Suprapubic skin (tissue), 4 donors: ENCODE measurements at places on chromosomes 4 and X. TPM values are rescaled to one million over a fixed set of nuclear protein-coding genes. Genes with fewer than 3 reads are reported as not detected.
A peak's percentile ranks its signal among the peaks of the same experiment; 100 is the strongest.

The HSFX2 gene
- not detected for total RNA-seq

The XAGE1A gene
- not detected for total RNA-seq

The DIPK2B gene
- total RNA-seq = 4.1 TPM

DNA sequence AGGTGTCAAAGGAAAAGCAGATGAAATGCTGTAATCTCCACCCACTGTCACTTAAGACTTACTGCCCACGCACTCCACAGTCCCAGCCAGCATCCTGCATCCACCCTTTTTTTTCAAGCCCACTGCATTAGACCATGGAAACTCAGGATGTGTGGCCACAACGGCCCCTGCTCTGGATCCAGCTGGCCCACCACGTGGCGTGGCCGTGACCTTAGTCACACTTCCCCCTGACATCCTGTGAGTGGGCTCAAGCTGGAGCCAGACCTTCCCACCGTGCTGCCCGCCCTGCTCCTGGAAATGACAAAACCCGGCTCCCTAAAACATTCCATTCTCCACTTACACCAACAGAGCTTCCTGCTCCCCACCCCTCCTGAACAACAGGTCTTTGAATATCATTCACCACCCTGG, 588.3 kb upstream of the DIPK2B start:
- no peak for DNase-seq

- DNase-seq = peak; percentile 62
These were observed 59.4 kb downstream of the TSC22D3 start for GRCh38 chrX:107716118-107716684.

The AFM gene
- not detected for total RNA-seq

The ZNF732 gene
- total RNA-seq = 1.5 TPM

The PABPC5 gene
- total RNA-seq = 0.89 TPM
